Mesangial cell (primary cell): ENCODE measurements at places on chromosomes 5 and 9. TPM values are rescaled to one million over a fixed set of nuclear protein-coding genes. Genes with fewer than 3 reads are reported as not detected.

The GABRA6 gene
- total RNA-seq = not detected in 2 replicates

The F2R gene
- total RNA-seq = 143 and 429 TPM in 2 replicates

The RFESD gene
- total RNA-seq = 0.98 and 3.7 TPM in 2 replicates

The DMGDH gene
- total RNA-seq = 0.33 and 3.3 TPM in 2 replicates

The SURF1 gene
- total RNA-seq = 17.1 and 50.3 TPM in 2 replicates

The SCGB3A1 gene
- total RNA-seq = 0.38 and 3.9 TPM in 2 replicates

The SPATA31D4 gene
- not detected in 2 replicates for total RNA-seq

The C1QTNF3 gene
- 0.49 and 3.0 TPM in 2 replicates for total RNA-seq

The RECK gene
- total RNA-seq = 7.7 and 8.8 TPM in 2 replicates

The LCN15 gene
- not detected in 2 replicates for total RNA-seq

The CCDC183 gene
- total RNA-seq = 0.25 TPM in 1 of 2 replicates, not detected in the other

The TMEM215 gene
- not detected in 2 replicates for total RNA-seq
